ENCODE measurements at places on chromosomes 12 and 14.

GRCh38 chr14:46574221-46574977, 77.2 kb downstream of the RPL10L start:
- DNase-seq: no peak

GRCh38 chr14:36519431-36520321, at the start of gene NKX2-1:
Gene NKX2-1 (minus strand): TSS chr14:36520232. CDS start chr14:36520129, 103 bp downstream.
- no peak for DNase-seq

- DNase-seq: no peak
Measured at GRCh38 chr14:26597589-26598080, at the start of gene NOVA1. Gene NOVA1 (minus strand): TSS chr14:26598033. CDS start chr14:26597436, 597 bp downstream.

DNA sequence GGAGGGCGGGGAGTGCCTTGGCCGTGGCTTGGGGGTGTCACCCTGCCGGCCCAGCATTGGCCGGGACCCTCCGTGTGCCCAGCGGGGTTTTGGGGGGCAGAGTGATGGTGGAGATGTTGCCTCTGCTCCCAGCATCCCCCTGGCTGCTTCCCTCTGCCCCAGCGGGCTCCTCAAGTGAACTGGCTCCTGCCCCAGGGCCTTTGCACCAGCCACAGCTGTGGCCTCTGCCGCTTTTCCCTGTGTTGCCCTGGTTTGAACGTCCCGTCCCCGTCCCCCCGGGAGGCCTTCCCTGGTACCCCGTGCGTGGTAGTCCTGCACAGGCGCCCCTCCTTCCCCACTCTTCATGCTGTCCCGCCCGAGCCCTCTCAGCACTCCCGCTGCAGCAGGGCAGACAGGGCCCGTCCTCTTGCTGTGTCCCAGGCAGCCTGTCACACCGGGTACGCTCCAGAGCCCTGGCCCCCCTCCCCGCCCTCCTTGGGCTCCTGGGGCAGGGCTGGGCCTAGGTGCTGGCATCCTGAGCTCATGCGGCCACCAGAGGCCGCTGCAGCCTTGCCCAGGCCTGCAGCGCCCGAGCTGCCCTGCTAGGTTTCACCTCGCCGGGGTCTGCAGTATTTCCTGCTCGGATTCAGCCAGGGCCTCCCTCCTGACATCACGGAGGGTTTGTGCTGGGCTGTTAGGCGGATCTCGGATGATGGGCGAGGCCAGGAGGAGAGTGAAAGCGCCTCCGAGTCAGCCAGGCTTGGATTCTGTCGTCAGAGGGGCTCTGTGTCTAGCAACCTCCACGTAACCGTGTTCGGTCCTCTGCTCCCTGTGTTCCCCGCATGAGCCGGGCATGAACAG, 9.5 kb downstream of the NOC4L start:
- peak; percentile 78 for DNase-seq

- no peak for DNase-seq
Measured at GRCh38 chr12:53259891-53260290, 8.2 kb upstream of the ESPL1 start.

- no peak for DNase-seq
Measured at GRCh38 chr12:87315-87714, 20.7 kb downstream of the IQSEC3 start.

DNA sequence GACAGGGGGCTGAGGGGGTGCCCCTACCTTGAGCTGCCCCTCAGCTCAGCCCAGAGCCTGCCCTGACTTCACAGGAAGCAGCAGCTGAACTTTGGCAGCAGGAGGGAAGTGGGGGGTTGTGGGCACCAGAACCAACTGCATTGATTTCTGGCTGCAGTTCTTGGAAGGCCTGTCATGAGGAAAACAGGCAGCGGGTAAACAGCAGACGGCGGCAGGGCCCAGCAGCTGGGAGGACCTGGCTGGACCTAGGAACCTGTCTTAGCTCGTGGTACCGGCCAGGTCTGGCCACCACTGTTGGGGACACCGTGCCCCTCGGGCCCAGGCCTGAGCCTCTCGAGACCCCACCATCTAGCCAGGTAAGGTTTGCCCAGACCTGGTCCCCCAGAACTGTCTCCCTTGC, 154.2 kb upstream of the MYL2 start:
- DNase-seq: no peak

DNA sequence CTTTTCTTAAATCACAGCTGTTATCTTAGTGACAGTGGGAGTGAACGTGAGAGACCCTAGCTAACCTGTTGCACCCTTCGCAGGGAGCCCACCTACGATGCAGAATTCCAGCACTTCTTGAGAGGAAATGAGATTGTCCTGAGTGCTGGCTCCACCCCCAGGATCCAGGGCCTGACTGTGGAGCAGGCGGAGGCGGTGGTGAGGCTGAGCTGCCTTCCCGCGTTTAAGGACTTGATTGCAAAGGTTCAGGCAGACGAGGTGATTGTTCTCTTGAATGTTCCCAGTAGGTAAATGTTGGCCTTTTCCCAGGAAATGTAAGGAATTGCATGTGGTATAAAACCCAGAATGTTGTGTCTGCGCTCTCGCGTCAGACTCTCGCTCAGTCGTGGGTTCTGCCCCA, 46.7 kb downstream of the HSP90AA1 start:
- DNase-seq: no peak

DNA sequence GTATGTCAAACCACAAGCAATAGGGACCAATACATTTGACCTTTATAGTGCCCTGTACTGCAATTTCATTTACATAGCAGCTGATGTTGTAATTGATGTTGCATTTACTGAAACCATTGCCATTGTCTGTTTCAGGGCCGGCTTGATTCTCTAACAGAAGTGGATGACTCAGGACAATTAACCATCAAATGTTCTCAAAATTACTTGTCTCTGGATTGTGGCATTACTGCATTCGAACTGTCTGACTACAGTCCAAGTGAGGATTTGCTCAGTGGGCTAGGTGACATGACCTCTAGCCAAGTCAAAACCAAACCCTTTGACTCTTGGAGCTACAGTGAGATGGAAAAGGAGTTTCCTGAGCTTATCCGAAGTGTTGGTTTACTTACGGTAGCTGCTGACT, 216.0 kb downstream of the AKAP6 start:
- DNase-seq: no peak

- DNase-seq: peak; percentile 33
Measured at GRCh38 chr14:100709289-100710284, 17.1 kb upstream of the DLK1 start.

- DNase-seq: no peak
Measured at GRCh38 chr12:112314981-112315380, 67.2 kb downstream of the HECTD4 start.

- no peak for DNase-seq
Measured at GRCh38 chr12:62882696-62883095, 52.3 kb downstream of the PPM1H start.

DNA sequence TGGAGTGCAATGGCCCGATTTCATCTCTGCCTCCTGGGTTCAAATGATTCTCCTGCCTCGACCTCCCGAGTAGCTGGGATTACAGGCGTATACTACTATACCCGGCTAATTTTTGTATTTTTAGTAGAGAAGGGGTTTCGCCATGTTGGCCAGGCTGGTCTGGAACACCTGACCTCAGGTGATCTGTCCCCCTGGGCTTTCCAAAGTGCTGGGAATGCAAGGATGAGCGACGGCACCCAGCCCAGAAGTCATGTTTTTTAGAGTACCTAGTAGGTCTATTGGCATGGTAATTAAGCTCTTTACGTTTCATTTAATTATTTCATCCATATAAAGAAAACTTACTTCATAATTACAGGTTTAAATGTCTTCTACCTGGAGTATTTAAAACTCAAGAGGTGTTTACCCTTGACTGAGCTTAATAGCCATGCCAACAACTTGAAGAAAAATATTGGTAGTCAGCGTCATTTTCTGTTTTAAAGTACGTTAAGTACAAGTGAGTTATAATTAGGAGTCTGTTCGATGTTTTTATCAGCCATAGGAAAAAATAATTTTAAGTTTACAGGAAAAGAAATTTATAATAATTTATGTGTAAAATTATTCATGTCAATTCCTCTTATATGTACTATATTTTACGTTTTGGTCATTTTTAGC, 4.0 kb downstream of the TMPO start:
- DNase-seq: no peak

- no peak for DNase-seq
Measured at GRCh38 chr12:64411427-64411826, 7.2 kb downstream of the XPOT start.

- DNase-seq: no peak
Measured at GRCh38 chr12:132400011-132400641, 70.7 kb upstream of the GALNT9 start.

GRCh38 chr12:132263061-132263360, 66.4 kb downstream of the GALNT9 start:
- no peak for DNase-seq

DNA sequence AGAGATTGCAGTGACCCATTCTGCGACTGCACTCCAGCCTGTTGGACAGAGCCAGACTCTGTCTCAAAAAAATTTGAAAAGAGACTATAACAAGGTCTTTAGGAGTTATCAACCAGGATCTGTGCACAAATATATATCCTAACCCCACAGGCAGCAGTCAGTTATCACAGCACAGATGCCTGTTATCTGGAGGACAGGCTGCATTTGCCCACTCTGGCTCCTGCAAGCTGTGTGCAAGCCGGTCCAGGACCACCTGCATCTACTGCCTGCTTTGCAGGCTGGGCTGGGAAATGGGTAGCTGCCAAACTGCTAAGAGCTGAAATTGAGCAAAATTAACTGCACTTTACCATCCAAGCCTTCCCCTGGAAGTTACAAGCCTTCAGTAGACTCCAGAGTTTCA, 21.4 kb upstream of the RCOR1 start:
- no peak for DNase-seq

DNA sequence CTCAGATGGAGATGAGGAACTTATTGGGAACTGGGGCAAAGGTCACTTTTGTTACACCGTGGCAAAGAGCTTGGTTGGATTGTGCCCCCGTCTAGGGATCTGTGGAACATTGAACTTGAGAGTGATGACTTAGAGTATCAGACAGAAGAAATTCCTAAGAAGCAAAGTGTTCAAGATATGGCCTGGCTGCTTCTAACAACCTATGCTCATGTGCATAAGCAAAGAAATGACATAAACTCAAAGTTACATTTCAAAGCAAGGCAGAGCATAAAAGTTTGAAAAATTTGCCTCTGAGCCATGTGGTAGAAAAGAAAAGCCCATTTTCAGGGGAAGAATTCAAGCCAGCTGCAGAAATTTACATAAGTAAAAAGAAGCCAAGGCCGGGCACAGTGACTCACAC, 21.5 kb upstream of the RAP1B start:
- no peak for DNase-seq

- DNase-seq: no peak
Measured at GRCh38 chr12:23855813-23856212, 93.7 kb downstream of the SOX5 start.

GRCh38 chr12:105064564-105065178, 19.6 kb downstream of the ALDH1L2 start:
- DNase-seq: no peak

- DNase-seq: no peak
Measured at GRCh38 chr12:105547786-105548185, 217.3 kb downstream of the C12orf75 start.

DNA sequence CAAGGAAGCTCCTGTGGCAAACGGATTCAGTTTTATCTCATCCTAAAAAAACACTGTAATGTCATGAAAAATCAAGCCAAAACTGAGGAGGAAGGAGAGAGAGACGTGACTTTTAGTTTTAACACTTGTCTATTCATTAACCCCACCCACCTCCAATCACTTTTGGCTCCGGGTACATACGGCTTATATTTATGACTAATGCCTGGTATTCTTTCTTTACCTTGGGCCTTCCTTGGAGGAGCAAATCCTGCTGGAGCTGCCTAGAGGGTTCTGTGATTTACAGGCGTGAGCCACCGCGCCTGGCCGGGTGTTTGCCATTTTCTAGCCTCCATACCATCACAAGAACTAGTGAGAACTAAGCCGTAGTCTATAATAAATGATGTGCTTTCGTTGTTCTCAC, 60.8 kb upstream of the RTRAF start:
- no peak for DNase-seq

DNA sequence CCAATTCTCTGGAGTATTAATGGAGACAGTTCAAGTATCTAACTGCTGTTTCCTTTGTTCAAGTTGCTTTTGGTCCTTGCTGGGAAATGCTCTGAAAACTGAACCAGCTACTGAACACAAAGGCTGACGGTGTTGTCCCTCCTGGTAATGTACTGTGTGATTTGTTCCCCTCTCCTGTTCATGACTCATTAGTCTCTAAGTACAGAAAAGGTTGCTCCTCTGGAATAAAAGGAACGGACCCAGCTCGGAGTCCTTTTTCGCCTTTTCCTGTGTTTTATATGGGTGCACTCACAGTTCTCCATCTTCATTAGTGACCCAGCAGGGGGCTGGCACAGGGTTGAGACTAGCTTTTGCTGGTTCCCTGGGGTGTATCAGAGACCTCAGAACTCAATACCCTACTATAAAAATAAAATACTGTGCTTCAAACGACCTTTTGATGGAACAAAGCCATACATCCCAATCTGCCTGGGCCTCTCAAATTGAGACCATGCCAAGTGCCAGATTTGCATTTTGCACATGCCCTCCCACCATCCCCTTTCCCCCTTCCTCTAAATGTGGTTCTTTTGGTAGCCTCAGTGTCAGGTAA, 269.7 kb downstream of the RAD51B start:
- DNase-seq: no peak

- DNase-seq: no peak
Measured at GRCh38 chr12:7197841-7198240, 8.4 kb downstream of the PEX5 start.

- DNase-seq: no peak
Measured at GRCh38 chr12:3304436-3305165, 186.4 kb upstream of the PRMT8 start.

- no peak for DNase-seq
Measured at GRCh38 chr12:56387152-56387736, 24.6 kb upstream of the APOF start.

GRCh38 chr12:31363416-31363809, 37.5 kb upstream of the SINHCAF start:
- no peak for DNase-seq

- DNase-seq: no peak
Measured at GRCh38 chr14:58501214-58501816, 73.8 kb downstream of the KIAA0586 start.

GRCh38 chr14:95659990-95660385, 26.2 kb upstream of the TCL1B start:
- DNase-seq: no peak

DNA sequence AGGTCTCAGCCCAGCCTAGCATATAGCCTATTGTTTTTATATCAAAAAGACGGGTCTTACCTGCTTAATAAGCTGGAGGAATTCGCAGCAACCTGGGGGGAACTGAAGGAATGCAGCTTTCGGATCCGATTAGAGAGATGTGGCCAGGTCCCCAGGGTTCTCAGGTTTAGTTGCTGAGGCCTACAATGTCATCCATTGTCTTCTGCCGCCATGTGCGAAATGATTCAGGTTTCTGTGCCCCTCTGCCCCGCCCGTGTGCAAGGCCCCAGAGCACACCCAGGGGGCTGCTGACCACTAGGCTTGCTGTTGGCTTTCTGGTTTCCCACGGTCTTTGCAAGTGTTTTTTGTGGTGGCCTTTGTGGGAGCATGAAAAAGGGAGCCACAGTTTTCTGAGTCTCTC, 154.5 kb upstream of the TBX3 start:
- DNase-seq: no peak

GRCh38 chr12:1845886-1846285, 25.5 kb downstream of the LRTM2 start:
- DNase-seq: no peak

GRCh38 chr14:38960946-38961531, 142.0 kb downstream of the SEC23A start:
- DNase-seq: no peak
